ENCODE measurements at places on chromosomes 5 and 9.
A peak's percentile ranks its signal among the peaks of the same experiment; 100 is the strongest.

DNA sequence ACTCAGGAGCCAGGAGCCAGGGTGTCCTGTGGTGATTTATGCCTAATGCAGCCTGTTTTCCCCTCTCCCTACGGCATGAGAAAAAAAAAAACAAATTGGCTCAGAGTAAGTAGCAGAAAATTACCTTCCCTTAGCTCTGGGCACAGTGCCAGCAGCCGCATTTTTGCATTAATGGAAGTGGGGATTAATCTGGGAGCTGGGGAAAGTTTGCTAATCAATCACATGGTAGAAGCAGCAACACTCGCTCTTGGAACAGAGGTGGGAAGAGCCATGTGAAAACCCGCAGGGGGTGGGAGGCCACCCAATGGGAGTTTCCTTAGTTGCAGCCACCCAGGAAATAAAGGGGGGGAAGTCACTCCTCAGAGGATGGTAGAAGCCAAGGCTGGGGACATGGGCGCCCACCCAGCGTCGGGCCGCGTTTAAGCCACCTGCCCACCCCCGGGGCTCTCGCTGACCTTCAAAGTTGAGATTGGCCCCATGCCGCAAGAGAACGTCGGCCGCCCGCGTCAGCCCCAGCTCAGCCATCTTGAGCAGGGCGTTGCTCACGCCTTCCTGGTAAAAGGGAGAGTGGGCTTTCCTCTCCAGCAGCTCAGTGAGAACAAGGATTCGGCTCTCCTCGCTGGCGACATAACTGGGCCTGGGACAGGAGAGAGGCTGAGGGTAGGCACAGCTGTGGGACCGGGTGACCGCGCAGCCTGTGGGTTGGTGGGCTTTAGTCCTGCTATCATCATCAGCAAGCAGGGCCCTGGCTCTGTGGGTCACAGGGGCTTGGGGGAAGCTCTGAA is 1.7 kb downstream of the ASB6 start:
- peak; percentile 63 for DNase-seq

- DNase-seq, result peak; percentile 49
These were observed 129.2 kb upstream of the FST start for GRCh38 chr5:53350991-53351770.

DNA sequence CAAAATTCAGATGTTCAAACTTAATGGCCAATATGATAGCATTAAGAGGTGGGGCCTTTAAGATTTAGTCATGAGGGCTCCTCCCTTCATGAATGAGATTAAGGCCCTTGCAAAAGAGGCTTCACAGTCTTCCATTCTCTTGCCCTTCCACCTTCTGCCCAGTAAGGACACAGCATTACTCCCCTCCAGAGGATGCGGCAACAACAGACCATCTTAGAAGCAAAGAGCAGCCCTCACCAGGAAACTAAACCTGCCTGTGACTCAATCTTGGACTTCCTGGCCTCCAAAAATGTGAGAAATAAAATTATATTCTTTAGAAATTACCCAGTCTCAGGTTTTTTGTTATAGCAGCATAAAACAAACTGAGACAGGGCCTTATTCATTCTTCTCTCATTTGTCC is 8.2 kb downstream of the AP3B1 start:
- peak; percentile 55 for DNase-seq

DNA sequence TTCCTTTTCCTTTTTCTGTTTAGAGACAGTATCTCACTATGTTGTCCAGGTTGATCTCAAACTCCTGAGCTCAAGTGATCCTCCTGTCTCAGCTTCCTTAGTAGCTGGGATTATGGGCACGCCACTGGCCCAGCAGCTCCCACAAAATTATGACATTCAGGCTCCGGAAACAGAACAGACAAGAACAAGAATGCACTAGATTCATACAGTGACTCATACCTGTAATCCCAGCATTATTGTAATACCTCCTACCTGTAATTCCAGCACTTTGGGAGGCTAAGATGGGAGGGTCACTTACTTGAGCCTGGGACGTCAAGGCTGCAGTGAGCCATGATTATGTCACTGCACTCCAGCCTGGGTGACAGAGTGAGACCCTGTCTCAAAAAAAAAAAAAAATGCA is 26.7 kb upstream of the B4GALT1 start:
- no peak for DNase-seq

DNA sequence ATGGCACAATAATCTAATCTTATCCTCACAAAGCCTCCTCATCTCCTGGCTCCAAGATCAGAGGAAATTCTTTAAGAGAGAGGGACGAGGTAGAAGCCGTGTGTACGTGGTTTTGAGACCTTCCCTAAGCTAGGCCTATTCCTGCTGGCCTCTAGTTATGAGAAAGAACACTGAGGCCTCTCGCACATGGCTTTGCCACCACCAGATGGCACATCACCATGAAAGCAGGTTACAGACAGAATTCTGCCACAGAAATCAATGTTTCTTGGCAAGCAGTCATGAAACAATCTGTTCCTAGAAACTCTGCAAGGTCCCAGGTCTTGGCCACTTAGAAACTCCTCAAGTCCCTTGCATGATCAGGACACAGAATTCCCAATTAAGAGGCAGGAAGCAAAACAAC is 268.2 kb upstream of the TAS2R1 start:
- DNase-seq, result peak; percentile 68

DNA sequence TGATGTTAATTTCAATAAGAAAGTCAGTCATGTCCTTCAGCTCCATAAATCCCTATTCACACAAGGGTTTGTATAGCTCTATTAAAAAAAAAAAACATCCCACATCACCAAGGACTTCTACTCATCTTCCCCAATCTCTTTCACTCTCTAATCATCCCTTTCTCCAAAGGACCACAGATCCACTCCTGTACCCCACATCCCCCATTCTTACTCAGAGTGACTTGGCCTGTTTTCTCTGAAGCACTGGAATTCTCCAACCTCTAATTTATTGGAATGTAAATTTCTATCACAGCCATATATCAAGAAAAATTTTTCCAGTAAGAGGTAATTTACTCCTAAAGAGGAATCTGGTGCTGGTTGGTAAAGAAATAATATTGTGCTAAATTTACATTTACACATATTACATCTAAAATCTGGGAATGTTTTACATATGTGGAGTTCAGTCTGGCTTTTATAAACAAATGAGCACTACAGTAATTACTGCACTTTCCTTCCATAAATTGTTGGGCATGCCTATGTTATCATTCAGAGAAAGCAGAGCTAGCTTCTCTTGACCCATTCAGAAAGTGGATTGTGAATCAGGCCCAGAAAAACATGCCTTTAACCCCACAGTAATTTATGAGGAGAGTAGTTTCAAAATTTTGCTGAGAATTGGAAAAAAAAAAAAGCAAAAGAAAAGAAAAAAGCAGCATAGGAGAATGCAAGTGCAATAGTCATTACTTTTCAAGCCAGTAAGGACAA is 399.5 kb upstream of the TNC start:
- DNase-seq, result no peak

- peak; percentile 4 for DNase-seq
These were observed 37.0 kb downstream of the PRUNE2 start for GRCh38 chr9:76868897-76869296.

DNA sequence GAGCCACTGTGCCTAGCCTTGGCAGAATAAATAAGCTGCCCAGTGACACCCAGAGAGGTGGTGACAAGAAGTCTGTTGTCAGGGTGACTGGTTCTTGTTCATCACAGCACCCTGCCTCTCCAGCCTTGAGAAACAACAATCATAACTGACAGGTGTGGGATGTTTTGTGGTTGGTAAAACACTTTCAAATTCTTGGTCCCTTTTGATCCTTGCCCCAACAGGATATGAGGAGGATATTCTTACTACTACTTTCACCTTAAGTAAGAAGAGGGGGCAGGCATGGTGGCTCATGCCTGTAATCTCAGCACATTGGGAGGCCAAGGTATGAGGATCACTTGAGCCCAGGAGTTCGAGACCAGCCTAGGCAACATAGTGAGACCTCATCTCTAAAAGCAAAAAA is 14.2 kb upstream of the FRRS1L start:
- DNase-seq, result no peak

DNA sequence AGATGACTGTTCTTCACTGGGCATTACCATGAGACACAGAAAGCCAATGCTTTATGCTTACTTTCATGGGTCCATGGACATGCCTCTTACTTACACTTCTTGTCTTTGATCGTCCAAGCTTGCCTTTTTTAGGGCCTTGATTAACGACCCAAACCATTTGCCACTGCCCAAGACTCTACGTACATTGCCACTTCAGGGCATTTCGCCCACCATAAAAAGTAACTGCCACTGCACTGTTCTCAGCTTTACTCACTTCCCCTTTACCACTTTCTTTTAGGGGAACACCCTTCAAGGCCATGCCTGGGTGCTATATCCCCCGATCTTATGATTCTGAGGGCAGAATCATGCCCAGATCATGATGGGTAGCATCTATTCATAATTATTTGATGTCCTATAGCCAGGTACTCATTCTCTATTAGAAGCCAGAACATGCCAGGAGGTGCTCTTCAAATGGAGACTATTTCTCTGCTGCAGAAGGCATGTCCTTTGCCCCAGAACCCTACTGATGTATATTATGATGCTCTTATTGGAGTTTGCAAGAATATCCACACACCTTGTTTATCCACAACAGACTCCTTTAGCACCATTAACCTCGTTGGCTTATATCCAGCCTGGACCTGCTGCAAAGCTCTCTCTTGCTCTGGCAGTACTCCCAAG is 64.1 kb upstream of the RAD23B start:
- DNase-seq, result no peak

DNA sequence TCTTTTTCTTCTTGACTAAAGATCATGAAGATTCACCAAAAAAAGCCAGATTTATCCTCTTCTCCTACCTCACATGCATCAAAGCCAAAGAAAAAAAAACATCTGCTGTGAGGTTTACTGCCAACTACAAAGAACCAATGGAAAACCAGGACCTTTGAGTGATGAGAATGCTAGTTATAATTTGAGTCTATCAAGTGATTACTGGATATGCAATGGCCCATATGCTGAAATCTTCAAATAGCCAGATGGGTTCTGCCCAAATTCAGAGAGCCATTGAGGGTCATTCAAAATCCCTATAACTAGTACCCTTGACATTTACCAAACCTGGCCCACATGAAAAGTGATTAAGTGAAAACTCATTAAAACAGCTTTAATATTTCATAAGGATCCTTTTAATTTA is 78.4 kb upstream of the ACO1 start:
- no peak for DNase-seq

DNA sequence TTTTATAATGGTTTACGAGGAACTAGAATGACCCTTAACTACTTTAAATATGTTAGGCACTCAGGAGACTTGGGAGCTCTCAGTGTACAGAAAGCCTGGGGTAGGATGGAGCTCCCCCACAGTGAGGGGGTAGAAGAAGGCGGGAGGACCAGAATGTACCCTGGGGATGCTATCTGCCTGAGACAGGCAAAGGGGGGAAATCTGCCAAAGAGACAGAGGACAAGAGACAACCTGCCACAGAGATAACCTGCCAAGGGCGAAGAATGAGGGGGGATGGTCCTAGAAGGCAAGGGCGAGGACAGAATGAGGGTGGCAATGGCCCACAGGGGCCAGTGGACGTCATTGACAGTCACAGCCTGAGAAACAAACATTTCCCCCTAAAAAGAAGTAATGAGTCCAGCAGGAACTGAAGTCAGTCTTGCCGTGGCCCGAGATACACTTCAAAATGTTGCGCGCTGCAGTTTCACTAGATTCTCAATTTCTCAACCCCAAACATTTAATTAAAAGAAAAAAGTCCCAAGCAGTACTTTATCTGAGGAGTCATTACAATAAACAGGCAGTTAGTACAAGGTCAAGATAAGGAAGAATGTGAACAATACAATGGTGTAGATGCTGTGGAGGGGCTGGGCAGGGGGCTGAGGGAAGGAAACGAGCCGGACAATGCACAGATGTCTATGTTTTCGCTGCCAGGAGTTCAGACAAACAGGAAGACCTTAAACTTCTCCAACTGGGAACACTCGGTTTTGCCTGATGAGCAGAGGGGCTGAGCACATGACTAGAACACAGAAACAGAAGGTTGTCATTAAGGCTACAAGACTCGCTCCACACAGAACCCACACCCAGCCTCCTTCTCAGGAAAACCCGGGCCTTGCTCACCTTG is 125.0 kb downstream of the LHFPL2 start:
- peak; percentile 67 for DNase-seq

DNA sequence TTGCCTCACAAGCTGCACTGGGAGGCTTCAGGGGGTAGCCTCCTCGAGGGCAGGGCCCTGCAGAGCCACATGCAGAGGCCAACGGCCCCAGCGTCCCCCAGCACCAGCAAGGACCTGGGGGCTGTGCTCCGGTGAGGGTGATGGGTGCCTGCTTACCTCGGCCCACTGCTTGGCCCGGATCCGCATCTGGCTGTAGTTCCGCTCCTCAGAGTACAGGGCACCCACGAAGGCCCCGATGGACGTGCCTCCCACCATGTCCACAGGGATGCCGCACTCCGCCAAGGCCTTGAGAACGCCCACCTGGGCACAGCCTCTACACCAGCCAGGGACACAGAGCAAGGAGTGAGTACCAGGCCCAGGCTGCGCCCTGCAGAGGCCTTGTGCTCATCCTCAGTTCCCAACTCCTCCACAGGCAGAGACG is 8.0 kb upstream of the NSMF start:
- no peak for DNase-seq

GRCh38 chr5:125496393-125496792 is 750.0 kb upstream of the ZNF608 start:
- no peak for DNase-seq

DNA sequence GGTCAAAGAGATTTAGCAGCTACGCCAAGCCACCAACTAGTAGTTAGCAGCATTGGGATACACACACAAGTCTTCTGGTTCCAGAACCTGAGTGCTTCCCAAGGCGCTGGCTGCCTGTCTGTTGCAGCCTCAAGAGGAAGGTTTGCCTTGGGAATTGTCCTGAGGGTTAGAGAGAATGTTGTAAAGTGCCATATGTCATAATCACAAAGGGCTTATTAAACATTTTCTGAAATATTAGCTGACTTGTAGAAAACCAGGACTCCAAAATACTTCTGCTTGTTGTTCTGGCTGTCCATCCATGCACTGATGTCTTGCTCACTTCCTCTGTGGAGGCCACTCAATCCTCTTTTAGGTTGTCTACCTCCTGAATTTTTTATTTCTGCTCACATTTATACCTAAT is 46.3 kb downstream of the SLC36A1 start:
- no peak for DNase-seq

GRCh38 chr9:14661421-14662059 is 31.7 kb downstream of the ZDHHC21 start:
- DNase-seq, result peak; percentile 63

- DNase-seq, result peak; percentile 57
These were observed 185.9 kb downstream of the MSX2 start for GRCh38 chr5:174910245-174910737.

DNA sequence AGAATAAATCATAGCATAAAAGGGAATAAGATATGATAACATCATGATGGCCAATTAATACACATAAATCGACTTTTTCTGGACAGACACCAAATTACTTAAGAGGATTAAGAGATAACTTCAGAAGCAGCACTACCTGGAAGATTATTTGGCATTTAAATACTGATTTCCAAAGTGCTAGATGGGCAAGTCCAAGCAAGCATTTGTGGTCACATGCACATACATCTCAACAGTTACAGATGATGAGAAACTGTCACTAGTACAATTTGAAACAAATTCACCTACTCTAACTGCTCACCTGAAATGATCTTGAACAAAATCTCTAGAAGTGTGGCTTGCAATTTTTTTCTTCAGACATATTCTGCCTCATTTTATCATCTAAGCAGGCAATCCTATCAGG is 26.8 kb upstream of the RASGEF1C start:
- no peak for DNase-seq
